ENCODE measurements at places on chromosomes 6 and 20.

GRCh38 chr6:119142637-119143036, 64.2 kb upstream of the FAM184A start:
- DNase-seq = no peak

DNA sequence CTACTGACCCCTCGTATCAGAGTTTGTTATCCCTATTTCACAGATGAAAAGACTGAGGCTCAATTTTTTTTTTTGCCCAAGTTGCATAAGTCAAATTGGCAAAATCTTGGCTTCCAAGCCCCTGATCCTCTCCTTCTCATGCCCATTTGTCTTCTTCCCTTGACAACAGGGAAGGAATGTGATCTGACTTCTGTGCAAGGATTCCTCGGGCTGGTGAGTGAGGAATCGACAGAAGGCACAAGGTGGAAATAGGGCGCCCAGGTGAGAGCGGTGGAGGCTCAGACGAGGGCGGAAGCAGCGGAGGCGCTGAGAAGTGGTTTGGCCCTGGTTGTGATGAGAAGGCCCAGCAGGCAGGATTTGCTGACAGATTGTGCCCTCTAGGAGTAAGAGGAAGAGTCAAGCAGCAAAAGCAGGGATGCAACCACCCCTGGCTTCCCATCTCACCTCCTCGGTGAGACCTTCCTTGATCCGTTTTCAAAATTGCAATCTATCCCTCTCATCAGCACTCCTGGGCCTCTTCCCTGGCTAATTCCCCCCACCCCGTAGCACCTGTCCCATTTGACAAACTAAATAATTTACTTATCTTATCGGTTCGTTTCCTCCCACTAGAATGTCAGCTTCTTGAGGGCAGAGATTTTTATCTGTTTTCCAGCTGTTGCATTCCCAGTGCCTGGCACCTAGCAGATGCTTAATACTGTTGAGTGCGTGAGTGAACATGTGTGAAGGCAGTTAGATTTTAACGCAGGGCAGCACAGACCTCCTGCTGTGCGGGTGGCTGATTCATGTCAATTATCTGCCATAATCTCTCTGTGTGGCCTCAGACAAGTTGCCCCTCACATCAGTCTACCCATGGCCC, 3.7 kb upstream of the SIRPA start:
- no peak for DNase-seq

DNA sequence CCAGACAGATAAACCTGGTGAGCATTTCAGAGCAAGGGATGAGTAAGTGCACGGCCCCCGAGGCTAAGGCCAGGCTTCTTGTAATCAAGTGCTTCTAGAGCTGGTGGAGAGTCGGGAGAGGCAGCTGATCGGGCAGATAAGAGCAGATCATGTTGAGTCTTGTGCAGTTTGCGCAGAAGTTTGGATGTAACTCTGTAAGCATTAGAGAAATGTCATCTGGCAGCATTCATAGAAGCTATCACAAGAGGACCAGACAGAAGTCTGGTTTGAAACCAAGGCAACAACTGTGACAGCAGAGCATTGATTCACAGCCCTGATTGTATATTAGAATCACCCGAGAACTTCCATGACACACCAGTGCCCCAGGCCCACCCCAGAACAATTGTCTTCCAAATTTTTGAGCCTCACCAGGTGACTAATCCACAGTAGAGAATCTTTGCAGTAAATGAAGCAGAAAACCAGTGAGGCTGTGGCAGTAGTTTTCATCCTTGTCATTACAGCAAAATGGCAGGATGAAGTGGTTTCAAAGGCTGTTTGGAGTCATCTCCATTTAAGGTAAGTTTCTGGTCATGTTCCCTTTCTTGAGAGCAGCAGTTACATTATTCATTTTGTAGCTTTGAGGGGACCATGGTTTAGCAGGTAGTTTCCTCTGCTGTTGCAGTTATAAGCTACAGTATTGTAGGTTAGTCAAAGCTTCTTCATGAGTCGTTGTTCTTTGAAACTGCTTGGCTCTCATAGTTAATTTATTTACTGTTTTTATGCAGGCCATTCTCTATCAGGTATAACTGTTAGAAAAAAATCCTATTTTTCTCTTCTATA, 84.1 kb downstream of the RNF217 start:
- no peak for DNase-seq

DNA sequence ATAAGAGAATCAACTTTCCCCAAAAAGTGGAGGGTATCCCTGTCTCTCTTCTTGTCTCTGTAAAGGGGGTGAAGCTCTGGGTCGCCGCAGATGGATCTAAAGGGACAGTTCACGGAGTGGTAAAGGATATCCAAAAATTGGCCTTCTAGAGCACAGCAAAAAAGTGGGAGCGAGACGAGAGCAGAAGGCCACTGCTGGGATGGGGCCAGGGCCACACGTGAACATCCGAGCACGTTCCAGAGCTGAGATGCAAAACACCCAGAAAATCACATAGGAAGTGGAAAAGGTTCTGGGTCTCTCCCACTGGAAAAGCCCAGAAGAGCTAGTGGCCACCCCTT, 837 bp downstream of the TRAM2 start:
- no peak for DNase-seq

DNA sequence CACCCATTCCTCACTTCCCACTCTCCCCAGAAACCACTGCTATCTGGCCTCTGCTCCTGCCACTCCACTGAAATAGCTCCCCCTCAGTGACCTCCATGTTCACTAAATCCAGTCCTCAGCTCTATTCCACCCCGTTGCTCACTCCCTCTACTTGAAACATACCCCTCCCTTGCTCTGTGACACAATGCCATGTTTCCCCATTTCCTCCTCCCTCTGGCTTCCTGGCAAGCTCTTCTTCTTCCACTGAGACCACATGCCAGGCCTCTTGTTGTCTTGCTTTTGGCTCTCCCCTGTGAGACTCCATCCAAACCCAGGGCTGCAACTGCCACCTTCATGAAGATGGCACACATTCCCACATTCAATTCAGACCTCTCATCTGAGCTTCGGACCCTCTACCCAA, 13.9 kb downstream of the TMEM151B start:
- DNase-seq = no peak

Data from SHP77 treated with DMSO at 0.1 percent for 48 hours (cell line).